OCI-LY7 (cell line): ENCODE measurements at places on chromosomes 11 and 22.

DNA sequence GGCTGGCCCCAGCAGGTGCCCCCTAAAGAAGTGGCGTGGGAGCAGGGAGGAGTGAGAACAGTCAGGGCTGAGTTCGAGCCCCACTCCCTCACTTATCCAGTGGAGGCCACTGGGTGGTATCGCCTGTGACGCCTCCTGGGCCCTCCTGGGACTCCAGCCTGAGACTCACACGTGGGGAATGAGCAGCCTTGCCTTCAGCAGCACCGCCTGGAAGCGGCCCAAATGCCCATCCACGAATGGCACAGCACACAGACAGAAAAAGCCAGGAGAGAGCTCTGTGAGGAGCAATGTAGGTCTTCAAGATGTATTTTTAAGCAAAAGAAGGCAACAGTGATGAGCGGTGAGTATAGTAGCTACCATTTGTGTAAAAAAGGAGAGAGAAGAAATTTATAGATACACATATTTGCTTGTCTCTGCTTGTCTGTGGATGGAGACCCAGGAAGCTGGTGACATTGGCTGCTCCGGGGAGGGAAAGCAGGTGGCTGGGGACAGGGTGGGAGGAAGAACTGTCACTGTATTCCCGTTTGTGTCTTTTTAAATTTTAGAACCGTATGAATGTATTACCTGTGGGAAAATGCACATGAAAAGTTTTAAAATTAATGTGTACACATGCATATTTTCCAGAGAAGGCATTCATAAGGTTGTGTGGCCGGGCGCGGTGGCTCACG, 13.2 kb downstream of the KCNJ4 start:
- DNase-seq: no peak

DNA sequence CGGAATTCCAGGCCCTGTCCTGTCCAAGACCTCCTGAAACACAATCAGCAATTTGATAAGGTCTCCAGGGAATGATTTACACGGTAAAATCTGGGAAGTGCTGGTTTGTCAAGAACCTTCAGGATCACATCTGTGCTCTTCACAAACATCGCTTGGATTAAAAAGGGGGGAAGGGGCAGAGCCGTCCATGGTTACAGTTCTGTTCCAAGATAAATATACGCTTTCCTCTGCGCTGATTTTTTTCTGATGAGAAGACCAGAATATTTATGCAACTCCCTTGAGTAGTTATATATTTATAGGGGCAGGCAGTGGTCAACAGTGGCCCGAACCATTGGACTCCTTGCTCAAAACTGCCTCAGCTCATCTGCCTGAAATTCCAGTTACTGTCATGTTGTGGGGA, 9.2 kb upstream of the APOL5 start:
- DNase-seq: no peak

DNA sequence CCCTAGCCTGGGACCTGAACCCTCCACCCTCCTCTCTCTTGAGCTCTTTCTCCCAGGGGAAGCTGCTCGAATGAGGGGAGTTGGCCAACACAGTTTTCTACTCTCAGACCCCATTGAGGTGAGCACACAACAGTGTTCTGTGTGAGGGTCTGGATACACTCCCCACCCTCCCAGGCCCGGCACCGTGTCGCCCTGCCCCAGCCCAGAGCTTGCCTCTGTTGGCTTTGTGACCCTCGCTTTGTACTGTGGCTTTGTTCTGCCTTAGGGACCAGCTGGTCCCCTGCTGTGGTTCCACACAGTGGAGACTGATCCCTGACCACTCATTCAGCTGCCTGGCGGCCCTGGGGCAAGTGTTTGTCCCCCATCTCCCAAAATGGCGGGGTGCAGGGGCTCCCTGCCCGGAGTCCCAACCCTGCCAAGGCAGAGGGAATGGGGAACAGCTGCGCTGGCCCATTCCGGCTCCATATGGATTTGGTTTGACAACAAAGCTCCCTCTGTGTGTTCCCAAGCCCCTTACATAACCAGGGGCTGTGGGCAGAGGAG, 8.3 kb downstream of the ST3GAL4 start:
- DNase-seq: no peak

GRCh38 chr11:15228331-15228849, 113.7 kb downstream of the INSC start:
- DNase-seq: no peak
